Right renal cortex interstitium (tissue), 3 donors: ENCODE measurements at places on chromosomes 13 and 19. TPM values are rescaled to one million over a fixed set of nuclear protein-coding genes. Genes with fewer than 3 reads are reported as not detected.

The ZNF610 gene
- 14.0 TPM for polyA plus RNA-seq

The RAB3D gene
- 19.2 TPM for polyA plus RNA-seq

- no peak for DNase-seq
These were observed 19.7 kb upstream of the IRGC start for GRCh38 chr19:43695985-43696704.

GRCh38 chr19:35123573-35123972 lies 8.0 kb downstream of the FXYD3 start:
- DNase-seq = no peak

The ZNF724 gene
- 5.5 TPM for polyA plus RNA-seq

DNA sequence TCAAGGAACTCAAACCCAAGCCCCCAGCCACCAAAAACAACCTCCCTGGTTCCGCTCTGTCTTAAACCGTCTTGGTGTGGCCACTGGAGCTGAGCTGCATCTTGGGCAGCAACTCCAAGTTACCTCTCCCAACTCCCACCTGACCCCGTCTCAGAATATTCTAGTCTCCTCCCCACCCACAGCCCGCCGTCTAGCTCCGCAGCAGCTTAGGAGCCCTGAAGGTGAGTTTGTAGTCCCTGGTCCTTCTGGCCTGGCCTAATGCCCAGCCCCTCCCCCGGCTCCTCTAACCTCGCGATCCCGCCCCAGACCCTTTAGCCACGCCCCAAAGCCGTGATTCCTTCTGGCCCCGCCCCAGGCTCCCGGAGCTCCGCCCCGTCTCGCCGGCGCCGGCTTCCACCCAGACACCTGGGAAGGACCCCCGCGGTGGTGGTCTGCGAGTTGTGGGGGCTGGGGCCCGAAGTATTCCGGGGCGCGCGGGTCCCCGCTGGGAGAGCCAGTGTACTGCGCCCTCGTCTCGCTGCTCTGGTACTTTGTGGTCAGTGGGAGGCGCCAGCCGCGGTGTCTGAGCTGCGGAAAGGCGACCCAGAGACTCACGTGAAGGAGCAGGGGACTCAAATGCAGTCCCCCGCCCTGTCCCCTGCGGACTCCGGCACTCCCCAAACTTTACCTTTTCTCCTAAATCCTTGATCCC lies 2.5 kb upstream of the LHB start:
- DNase-seq = no peak

The HS6ST3 gene
- 3.5 TPM for polyA plus RNA-seq

GRCh38 chr13:93227280-93227877 lies 772 bp downstream of the GPC6 start:
- DNase-seq = no peak

- no peak for DNase-seq
These were observed 386.5 kb downstream of the PCDH17 start for GRCh38 chr13:58018020-58018419.

The IRGC gene
- not detected for polyA plus RNA-seq

The CBLC gene
- 3.9 TPM for polyA plus RNA-seq

The RFPL4A gene
- polyA plus RNA-seq = not detected

The CACNA1A gene
- polyA plus RNA-seq = 2.0 TPM

DNA sequence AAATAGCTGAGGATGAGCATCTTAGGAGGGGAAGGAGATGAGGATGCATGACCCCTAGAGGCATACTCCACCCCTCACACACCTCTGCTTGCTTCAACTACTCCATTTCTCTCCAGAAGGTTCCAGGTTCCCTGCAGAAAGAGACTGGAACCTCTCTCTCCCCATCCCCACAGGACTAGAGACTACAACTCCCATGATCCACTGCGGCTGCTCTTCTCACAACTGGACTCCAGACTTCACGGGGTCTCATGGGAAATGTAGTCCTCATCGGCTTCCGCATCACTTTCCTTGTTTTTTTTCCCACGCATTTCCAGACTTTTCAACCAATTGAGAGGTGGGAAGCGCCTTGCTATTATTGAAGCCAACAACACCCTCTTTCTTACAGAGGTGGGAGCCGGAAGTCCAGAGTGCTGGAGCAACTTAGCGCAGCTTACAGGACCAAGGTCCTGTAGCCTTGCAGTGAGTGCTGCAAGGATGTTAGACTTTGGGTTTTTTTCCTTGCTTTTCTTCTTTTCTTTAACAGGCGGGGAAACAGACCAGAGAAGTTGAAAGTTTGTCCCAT lies 13.9 kb upstream of the CACNG6 start:
- peak; percentile 78 for DNase-seq

The KCTD15 gene
- polyA plus RNA-seq = 39.7 TPM

GRCh38 chr19:591099-591958 lies 1.6 kb downstream of the HCN2 start:
- DNase-seq = no peak

The RDH8 gene
- polyA plus RNA-seq = not detected

DNA sequence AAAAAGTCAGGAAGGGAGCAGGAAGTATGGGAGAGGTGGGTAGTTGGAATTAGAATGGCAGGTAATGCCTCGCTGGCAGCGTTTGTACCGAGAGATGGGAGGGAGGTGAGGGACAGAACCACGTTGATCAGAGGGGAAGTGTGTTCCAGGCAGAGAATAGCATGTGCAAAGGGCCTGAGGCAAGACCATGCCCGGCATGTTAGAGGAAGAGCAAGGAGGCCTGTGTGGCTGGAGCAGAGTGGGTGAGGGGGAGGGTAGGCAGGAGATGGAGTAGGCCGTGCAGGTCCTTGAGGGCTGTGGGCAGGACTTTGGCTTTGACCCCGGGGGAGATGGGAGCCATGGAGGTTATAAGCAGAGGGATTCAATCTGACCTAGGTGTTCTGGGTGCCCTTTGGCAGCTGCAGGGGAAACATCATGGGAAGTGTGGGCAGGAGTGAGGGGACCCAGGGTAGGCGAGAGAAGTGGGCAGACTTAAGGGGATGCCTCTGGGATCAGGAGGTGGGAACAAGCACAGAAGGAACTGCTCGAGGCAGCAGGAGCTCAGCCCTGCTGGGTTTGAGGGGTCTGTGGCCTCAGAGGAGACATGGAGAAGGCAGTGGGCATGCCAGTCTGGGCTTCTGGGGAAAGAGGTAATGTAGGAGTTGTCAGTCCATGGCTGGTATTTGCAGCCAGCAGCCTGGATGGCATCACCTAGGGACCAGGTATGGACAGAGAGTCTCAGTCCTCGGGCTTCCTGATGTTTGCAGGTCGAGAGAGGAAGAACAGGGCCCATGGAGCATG lies 48.8 kb downstream of the CD320 start:
- no peak for DNase-seq

GRCh38 chr19:8835877-8836276 lies 3.7 kb downstream of the MBD3L1 start:
- DNase-seq = no peak

GRCh38 chr19:28468701-28469459 lies 744.1 kb downstream of the UQCRFS1 start:
- DNase-seq = no peak

- no peak for DNase-seq
These were observed 73.2 kb downstream of the CDADC1 start for GRCh38 chr13:49320975-49321374.
